ENCODE measurements at places on chromosomes 2 and 18.
A peak's percentile ranks its signal among the peaks of the same experiment; 100 is the strongest.

DNA sequence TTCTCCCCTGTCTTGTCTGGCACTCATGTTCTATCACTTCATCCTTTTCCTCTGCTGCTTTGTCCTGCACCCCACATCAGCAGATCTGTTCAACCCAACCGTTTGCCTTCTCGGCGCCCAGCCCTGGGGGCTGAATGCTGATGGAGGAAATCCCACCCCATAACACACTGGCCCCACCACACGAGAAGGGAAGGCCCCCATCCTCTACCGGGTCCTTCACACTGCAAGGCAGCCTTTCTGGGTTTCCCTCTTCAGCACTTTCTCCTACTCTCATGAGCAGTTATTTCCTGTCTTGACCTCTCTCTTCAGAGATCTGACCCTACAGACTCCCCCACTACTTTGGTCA, 227.4 kb downstream of the ATAD2B start:
- no peak for DNase-seq

DNA sequence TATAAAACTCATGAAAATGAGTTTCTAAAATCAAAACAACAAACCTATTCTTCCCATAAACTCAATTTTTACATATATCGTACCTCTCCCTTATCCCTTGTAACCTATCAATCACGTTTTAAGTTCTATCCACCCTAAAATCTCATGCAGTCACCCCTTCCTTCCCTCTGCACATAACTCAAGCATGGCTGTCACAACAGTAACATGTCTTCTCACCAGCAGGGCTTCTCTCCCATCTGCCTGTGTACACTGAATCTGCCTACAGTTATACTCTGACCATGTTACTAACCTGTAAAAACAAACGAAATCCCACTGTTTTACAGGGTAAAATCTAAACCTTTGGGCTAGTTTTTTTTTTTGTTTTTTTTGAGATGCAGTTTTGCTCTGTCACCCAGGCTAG, 68.2 kb downstream of the MAP4K3 start:
- DNase-seq: no peak

DNA sequence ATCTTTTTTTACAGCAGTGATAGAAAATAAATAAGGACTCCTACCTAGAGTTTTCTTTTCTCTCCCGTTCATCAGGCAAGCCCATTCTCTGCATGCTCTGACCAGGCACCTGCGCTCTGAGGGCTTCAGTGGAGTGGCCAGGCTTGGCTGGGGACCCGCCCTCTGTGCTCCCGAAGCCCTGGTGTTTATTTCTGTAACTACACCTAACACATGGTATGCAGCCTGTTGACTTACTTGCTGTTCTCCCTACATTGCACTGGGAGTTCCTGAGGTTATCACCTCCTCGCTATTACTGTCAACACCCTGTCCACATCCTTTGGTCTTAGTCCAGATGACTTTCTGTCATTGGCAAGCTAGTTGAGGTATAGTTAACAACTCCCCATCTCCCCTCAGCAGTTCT, 317.7 kb downstream of the LPIN1 start:
- DNase-seq: no peak

DNA sequence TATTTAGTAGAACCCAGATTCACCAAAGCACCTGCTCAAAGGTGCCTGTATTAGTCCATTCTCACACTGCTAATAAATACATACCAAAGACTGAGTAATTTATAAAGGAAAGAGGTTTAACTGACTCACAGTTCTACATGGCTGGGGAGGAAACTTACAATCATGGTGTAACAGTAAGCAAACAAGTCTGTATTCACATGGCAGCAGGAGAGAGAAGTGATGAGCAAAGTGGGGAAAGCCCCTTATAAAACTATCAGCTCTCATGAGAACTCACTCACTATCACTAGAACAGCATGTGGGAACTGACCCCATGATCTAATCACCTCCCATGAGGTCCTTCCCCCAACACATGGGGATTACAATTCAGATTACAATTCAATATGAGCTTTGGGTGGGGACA, 28.0 kb upstream of the DDX18 start:
- DNase-seq: no peak

DNA sequence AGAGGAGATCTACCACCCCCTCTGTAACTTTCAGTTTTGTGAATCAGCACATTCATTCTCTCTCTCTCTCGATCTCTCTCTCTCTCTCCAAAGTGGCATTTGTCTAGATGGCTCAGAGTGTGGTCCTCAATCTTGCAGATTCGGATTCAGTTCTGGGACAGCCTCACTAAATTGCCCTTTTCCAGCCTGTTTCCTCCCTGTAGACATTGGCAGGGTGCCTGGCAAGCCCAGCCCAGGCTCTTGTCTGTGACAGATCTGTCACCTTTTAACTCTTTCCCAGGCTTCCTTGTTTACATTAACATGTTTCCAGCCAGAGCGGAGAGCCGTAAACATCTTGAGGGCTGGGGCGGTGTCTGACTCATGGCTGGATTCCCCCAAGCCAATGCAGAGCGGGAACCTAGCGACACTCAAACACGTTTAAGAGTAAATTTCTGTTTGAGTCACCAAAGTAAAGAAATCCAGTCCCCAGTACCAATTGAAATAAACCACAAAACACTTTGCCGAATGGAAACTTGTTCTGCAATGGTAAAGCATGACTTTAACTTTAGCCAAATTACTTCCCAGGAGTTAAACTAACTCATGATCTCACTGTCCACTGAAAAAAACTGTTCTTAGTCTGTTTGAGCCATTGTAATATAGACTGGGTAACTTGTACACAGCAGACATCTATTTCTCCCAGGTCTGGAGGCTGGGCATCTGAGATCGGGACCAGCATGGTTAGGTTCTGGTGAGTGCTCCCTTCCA, 6.6 kb upstream of the CYP27C1 start:
- peak; percentile 31 for DNase-seq

- DNase-seq: no peak
These were observed 426.5 kb downstream of the SLC4A3 start for GRCh38 chr2:220053919-220054318.
